NCI-H1417 (cell line): ENCODE measurements at places on chromosomes 3 and 15.
A peak's percentile ranks its signal among the peaks of the same experiment; 100 is the strongest.

DNA sequence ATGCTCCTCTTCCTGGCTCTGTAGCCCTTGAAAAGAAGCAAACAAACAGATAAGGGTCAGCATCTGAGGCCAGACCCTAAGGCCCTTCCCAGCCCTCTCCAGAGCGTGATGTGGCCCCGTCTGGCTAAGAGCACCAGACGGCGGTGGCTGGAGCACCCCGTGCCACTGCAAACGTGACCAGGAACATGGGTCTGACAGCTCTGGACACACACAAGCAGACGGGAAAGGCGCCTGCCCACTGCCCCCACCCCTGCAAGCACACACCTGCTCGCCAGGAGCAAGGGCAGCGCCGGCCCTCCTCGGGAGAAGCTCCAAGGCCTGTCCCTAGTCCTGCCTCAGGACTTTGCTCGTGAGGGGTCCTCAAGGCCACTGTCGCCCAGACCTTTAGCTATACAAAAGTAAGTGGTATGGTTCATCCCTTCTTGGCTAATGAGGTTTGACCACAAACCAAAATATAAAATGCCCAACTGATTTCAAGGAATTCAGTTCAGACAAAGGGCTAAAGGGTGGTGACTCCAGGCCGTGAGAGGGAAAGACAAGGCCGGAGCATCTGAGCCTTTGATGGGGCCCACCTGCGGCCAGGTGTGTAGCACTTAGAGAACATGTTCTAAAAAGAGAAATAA lies 90.4 kb downstream of the XXYLT1 start:
- peak; percentile 21 for DNase-seq

DNA sequence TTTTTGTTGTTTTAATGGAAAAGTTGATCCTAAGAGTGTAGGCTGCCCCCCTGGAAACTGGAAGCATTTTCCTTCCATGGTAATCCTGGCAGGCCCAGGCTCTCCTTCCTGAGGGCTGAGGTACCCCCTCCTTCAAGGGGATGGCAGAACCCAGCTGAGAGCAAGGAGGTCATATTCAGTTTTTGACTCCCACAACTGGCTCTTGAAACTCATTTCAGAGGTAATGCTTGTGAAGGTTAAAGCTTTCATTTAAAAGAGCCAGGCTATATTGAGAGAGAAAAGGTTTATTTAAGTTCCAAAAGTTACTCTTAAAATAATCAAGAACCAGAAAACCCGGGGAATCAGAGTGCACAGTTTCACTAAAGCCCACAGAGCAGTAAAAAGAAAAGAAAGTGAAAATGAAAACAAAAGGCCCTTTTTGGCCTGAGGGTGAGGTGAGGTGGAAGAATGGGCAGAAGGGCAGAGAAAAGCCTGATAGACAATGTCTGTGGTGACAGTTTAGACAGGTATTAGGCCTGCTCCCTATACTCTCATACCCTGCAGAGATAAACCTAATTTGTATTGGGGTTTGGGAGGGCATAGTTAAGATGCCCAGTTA lies 47.0 kb upstream of the RBP1 start:
- DNase-seq = no peak

DNA sequence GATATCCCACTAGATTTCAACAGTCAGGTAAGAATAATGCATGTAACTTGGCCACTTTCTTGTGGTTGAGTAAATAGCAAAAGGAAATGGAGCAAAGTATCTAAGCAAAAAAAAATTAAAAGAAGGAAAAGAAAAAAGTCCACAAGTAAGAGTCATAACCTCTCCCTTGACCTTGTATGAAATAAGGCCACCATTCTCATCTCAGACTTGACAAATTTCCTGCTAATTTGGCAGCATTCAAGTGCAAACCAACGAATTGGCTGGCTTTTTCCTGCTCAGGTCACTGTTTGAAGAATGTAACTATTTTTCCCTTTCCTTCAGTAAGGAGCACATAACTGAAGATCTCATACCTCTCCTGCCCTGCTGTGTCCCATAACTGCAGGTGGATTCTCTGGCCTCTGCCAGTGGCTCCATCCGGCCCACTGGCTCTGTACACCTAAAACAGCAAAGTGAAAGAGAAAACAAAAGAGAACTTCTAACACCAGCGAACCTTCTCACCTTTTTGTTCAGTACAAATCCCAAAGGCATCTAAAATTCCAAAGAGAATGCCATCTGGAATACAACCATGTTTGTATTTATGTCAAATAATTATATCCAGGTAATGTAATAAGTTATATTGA lies 33.4 kb upstream of the RSL24D1 start:
- no peak for DNase-seq

DNA sequence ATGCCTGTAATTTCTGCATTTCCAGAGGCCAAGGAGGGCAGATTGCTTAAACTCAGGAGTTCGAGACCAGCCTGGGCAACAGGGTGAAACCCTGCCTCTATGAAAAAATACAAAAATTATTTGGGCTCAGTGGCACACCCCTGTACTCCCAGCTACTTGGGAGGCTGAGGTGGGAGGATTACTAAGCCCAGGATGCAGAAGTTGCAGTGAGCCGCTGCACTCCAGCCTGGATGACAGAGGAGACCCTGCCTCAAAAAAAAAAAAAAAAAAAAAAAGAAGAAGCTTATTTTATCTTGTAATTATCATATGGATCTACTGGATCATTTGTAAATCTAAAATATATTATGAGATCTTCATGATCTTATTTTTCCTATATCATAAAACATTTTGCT lies 84.1 kb downstream of the PPCDC start:
- DNase-seq = no peak

DNA sequence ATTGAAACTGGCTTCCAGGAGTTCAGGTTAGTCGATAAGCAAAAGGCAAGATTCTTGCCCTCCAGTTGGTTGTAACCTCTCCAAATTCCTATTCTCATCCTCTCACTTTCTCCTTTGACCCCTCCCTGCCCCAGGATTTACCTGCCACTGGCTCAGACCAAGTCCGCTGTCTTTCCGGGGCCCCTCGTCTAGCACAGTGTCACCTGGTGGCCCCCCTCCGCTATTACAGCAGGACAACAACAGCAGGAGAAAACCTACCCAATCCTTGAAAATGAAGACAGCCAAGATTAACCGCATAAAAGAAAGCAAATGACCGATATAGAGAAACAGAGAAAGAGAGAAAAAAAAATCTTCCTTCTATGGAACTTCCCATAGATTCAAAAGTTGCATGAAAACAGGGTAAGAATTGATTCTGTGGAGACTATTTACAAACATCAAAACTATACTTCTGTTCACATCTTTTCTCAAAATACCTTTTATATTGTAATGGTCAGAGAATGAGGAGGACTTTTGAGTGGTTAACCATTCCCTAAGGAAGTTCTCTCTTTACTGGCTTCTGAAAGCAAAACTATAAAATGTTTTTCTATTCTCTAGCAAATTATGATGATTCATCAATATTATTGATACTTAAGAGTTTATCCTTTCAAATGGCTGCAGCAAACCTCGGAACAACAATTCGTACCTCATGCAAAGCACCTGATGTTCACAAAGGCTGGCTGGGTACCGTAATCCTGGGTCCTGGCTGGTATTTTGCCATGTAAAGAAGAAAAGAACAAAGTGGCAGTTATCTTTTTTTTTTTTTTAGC lies 10.0 kb upstream of the ST8SIA2 start:
- DNase-seq = peak; percentile 33
